Activated CD8-positive, alpha-beta memory T cell treated with anti-CD3 and anti-CD28 coated beads for 4 hours (primary cell): ENCODE measurements at places on chromosomes 3 and 15.

GRCh38 chr3:191695131-191695814 is 234.3 kb downstream of the PYDC2 start:
- DNase-seq = no peak

DNA sequence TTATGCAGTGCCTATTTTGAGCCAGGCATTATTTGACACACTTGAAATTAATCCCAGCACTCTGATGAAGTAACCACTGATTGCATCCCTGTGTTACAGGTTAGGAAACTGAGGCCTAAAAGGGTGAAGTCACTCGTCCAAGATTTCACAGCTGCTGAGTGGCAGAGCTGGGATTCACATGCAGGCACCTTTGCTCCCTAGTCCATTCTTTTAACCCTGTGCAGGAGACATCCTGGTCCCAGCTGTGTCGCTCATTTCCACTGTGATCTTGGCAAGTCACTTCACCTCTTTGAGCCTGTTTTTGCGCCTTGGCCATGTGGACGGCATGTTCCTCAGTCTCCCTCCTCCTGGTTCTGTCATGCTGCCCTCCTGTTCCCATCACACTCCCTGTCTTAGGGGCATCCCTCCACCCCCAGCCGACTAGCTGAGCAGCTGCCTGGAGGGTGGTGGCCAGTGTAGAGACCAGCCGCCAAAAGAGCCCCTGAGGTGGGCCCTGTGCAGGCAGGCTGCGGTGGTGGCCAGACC is 70.6 kb downstream of the SMAD6 start:
- no peak for DNase-seq

DNA sequence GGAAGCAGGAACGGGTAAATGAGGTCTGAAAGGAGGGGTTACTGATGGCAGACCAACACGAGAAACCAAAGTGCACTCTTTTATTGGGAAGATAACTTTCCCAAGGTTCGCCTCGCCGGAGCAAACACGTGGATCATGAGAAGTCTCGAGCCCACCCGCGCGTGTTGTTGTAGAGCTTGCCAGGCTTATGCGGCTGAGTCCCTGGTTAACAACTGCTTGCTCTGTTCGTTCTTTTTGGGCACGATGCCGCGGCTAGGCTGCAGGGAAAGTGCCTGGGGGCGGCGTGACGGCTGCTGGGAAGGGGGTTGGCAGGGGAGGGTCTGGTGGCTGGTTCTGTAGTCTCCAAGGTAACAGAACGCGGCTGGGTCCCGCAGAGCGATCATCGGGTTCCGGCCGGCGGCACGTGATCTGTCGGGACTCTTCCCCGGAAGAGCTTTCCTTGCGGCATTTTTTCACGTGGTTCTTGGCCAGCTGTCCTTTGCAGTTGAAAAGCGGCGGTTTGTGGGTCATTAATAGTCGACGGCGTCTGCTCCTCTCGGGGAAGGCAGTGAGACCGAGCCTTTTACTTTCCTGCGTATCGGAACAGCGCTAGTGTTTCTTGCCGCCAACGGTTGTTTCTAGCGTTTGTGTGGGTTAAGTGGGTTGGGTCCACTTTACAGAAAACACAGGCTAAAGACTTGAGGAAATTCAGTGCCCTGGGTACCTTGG is 1.5 kb downstream of the MGA start:
- peak; percentile 55 for DNase-seq

DNA sequence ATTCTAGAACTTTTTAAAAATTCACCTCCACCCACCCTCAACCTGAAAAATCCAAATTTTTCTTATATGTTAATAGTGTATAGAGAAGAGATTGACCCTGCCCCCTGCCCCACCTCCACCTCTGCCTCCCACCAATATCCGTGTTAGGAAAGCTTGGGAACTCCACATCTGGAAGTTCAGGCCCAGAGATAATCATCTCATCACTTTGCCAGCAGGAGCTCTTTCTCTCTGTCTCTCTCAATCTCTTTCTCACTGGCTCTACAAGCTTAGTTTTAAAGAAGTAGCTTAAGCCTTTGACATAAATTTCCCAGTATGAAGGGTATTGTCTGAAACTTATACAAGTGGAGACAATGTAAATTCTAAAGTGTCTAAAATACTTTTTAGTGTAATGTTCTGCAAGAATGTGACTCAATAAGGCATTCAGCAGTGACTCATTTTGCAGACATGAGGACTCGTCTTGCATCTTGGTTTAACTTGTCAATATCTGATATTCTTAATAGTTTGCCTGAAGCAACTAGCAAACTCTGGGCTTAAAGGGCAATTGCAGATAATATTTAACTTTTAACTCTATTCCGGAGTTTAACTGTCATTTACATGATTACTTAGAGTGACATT is 299.8 kb upstream of the EPHA3 start:
- no peak for DNase-seq

DNA sequence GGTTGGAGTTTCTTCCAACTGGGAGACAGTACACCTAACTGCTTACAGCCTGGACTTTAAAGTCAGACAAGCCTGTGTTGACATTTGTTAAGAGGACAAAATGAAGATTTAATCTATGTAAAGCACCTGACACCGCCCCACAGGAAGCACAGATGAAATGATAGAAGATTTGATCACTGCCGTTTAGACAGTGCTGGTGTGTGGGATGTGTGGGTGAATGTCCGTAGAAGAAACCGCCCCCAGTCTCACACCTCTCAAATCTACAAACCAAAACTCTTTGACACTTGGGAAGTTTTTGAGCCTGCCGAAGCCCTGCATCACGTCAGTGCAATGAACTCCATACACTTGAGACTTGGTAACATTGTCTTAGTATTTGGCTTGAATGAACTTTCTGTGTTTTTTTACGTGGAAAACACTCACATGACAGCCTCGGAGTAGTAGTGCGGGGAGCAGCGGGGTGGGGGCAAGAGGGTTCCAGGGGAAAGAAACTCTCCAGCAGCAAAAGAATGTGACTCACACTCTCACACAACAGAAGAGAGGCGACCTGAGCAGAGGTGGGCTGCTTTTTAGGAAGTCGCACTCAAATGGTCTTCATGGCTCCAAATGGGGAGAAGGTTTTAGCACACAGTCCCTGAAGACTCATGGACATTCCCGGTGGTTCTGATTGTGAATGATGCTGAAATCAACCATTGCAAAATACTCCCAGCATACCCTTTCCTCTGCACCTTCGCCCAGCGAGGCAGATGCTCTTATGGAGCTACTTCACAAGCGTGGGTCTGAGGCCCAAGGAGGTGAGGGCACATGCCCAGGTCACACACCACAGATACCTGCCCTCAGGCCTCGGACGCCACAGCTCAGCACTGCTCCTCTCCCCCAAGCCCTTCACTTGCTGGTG is 79.2 kb downstream of the SRGAP3 start:
- DNase-seq = peak; percentile 11

DNA sequence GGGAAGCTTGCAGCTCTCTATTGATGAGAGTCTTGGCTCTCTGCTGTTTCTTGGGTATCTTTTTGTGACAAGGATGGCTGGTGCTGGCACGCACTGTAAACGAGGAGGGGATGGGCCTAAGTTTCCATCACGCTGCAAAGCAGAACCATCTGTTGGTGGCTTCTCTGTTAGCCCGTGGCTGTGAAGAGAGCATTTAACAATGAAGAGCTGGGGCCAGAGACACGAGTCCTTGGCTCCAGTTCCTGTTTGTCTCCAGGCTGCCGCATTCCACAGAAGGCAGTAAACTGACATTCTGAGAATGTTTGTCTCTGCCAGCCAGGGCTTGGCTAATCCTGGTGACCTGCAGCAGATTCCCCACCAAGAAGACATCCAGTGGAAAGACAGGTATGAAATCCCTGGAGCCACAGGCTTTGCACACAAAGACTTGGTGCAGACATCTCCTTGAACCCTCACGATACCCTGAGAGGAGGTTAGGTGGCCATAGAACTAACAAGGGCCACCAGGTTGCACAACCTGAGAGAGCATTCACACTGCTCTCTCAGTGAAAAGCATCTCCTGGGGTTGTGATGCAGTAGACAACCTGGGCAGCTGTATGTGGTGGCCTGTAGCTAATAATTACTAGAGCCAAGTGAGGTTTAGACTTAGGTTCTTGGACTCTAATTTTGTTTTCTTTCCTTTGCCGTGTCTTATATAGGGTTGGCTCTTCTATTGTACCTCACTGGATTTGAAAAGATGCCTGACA is 130.9 kb downstream of the ASB7 start:
- DNase-seq = no peak

GRCh38 chr15:101477851-101478362 is 11.6 kb downstream of the PCSK6 start:
- DNase-seq = no peak

GRCh38 chr3:196241704-196242103 is 25.4 kb downstream of the SLC51A start:
- no peak for DNase-seq

GRCh38 chr15:36331531-36332275 is 247.7 kb upstream of the CDIN1 start:
- DNase-seq = no peak

DNA sequence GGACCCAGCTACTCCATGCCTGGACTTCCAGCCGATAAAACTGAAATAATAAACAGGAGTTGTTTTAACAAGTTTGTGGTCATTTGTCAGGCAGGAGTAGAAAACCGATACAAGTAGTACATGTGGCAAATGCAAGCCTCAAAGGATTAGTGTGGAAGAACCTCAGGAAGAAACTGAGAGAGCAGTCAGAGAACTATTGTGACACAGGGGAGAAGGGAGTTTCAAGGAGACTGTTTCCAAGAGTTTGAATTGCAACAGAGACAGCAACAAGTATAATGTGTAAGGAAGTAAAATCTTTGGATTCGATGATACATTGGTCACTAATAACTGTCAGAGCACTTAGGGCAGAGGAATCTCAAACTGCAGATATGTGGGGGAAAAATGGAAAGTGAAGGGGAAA is 450.6 kb upstream of the ARHGEF26 start:
- no peak for DNase-seq

GRCh38 chr15:80507638-80508316 is 103.6 kb downstream of the ARNT2 start:
- DNase-seq = no peak

DNA sequence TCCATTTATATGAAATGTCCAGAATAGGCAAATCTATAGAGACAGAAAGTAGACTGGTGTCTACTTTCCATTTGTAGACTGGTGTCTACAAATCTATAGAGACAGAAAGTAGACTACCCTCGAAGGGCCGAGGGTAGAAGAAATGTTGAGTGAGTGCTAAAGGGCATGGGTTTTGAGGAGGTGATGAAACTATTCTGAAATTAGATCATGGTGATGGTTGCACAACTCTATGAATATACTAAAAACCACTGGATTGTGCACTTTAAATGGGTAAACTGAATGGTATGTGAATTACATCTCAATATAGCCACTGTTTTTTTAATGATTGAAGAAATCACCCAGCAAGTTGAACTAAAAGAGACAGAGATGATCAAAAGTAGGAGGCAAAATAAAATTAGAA is 27.9 kb downstream of the TP53BP1 start:
- no peak for DNase-seq

- DNase-seq = no peak
Observed at GRCh38 chr3:175001091-175001490, 142.0 kb downstream of the NAALADL2 start.

DNA sequence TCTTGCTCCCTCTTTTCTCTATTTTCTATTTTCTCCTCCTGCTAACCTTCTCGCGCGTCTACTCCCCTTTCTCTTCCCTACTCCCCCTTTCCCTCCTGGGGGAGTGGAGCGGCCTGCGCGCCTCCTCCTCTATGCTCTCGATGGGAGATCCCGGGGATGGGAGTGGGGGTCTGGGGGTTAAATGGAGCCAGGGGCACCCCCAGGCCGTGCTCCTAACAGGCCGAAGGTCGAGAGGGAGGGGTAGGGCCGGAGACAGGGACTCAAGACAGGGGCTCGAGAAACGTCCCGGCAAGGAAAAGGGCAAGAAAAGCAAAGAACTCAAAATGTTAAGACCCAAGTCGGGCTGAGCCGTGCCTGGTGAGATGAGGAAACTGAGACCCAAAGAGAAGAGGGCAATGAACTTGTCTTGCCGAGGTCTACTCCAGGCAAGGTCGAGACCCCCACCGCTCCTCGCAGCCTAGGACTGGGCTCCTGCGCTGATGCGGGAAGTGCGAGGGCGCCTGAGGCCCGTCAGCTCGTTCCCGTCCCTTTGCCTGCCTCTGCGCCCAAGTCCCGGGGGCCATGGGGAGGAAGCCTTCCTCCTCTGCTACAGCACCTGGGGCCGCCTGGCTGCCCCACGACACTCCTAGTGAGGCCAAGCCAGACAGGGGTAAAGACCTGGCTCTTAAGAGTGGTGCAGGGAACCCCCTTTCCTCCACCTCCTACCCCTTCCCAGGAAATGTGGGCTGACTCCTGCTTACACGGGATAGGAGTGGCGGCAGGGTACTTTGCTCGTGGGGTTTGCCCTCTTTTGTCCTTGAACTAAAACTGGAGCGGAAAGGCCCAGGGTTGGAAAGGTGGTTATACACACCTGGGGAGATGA is 770 bp upstream of the MEGF11 start:
- DNase-seq = no peak

- DNase-seq = no peak
Observed at GRCh38 chr15:78929536-78930264, 15.1 kb downstream of the CTSH start.

- no peak for DNase-seq
Observed at GRCh38 chr15:82969353-82969752, 16.7 kb upstream of the RAMAC start.

DNA sequence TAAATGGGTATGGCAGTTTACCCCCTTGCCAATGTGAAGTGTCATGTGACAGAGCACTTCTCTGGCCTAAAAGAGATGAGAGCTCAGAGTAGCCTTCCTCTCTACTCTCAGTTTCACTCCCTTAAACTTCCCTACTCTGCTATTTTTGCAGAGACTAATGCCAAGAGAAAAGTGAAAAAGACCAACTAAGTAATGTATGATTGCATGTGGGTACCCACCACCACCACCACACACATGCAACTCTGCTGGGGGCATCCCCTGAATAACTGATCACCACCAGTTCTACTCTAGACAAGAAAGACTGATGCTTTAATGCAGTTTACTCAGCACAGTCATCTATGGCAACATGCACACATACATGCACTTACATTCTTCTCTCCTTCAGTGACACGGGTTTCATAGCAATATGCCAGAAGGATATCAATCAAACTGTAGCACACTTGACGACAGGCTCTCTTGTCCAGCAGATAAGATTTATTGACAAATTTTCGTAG is 31.3 kb downstream of the SHQ1 start:
- no peak for DNase-seq

GRCh38 chr3:139292192-139292591 is 51.6 kb upstream of the MRPS22 start:
- no peak for DNase-seq

DNA sequence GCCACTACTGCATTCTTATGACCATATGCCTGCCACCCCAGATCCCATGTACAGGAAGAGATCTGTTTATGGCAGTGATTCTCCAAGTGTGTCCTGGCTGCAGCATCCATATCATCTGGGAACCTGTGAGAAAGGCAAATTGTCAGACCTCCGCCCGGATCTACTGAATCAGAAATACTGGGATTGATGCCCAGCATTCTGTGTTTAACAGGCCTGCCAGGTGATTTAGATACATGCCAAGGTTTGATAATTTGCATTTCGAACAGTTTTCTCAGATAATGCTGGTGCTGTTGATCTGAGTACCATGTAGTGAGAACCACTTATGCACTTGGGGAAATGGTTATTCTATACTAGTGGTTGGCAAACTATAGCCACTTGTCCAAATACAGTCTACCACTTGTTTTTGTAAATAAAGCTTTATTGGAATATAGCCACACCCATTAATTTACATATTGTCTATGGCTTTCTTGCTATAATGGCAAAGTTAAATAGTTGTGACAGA is 165.4 kb downstream of the SSR3 start:
- no peak for DNase-seq
